ENCODE measurements at places on chromosomes 3 and 15.

- no peak for DNase-seq
Observed at GRCh38 chr15:69105451-69105985, 54.9 kb upstream of the GLCE start.

DNA sequence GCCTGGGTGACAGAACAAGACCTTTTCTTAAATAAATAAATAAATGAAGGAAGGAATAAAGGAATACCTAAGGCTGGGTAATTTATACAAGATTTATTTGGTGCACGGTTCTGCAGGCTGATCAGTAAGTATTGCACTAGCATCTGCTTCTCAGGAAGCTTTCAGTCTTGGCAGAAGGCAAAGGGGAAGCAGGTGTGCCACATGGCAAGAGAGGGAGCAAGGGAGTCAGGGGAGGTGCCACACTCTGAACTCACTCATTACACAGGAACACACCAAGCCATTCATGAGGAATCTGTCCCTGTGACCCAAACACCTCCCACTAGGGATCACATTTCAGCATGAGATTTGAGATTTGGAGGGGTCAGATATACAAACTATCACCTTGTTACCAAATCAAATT is 56.4 kb downstream of the PRKCI start:
- DNase-seq: no peak

DNA sequence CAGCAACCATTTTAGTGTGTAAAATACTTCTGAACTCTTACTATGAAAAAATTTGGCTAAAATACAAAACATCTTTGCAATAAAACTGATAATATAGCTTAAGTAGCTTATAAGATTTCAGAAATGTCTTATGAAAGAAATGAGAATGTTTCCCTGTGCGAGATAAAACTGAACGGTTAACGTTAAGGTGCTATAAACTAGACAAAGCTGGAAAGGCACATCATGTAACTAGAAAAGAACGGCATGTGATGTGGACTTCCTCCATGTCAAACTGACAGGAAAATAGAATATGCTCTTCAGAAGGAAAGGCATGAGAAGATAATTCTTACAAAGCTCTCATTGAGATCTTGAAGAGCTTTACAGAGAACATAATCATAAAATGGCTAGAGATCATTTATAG is 36.5 kb downstream of the NCK1 start:
- DNase-seq: no peak

DNA sequence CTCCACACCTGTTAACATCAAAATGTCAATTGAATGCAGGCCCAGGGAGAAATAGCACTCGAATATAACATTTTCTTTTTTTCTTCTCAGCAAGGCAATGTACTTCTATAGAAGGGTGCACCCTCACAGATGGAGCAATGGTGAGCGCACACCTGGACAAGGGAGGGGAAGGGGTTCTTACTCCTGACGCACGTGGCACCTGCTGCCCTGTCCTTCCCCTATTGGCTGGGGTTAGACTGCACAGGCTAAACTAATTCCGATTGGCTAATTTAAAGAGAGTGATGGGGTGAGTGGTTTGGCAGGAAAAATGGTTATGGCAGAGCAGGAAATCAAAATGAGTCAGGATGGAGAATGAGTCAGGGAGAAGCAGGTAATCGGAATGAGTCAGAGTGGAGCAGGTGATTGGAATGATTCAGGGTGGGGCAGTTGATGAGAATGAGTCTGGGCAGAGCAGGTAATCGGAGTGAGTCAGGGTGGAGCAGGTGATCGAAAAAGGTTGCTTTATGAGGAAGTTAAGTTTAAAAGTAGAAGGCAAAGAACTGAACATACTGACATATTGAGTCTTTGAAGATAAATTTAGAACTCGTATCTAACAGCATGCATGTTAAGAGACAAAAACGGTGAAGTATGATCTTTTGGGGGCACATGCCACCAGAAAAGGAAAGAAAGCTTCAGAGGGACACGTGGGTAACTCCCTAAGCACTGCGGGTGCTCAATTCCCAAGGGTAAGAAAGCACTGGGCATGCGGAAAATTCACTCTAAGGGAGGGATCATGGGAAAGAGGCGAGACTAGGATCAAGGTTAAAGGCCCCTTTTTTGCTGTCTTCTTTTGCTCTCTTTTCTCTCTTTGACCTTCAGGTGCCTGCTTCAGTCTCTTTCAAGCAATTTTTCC is 72.9 kb upstream of the GALNT15 start:
- DNase-seq: no peak

GRCh38 chr15:90087454-90088154 is 14.7 kb downstream of the IDH2 start:
- no peak for DNase-seq

GRCh38 chr15:83658430-83659416 is 4.8 kb downstream of the ADAMTSL3 start:
- DNase-seq: no peak

GRCh38 chr15:96330064-96330449 is 443 bp upstream of the NR2F2 start:
- DNase-seq: no peak

Measured in breast epithelium (tissue), 4 donors.